Left renal pelvis (tissue), 4 donors: ENCODE measurements at places on chromosomes 3 and 15. TPM values are rescaled to one million over a fixed set of nuclear protein-coding genes. Genes with fewer than 3 reads are reported as not detected.

The HRG gene
- polyA plus RNA-seq: 2.5 TPM

The EDC3 gene
- 42.3 TPM for polyA plus RNA-seq

The MAP6D1 gene
- polyA plus RNA-seq: 2.5 TPM

The CPNE9 gene
- polyA plus RNA-seq: not detected

The SOX14 gene
- not detected for polyA plus RNA-seq
